ENCODE measurements at places on chromosomes 11 and 22.

DNA sequence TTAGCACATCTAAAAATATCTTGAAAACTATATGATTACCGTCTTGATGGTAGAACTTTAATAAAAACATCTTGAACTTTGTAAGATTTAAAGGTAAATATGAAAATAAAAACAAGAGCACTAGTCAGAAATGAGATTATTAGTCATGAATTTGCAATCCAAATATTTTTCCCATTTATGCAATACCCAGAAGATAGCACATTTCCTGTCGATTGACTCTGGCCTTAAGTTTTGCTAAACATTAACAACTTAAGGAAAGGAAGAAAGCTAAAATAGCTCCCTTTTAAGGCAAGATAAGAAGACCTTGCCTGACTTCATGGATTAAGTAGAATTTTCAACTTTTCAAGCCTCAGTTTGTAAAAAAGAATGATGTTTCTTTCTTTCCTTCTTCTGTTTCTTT, 1374.7 kb upstream of the RAG2 start:
- no peak for DNase-seq

GRCh38 chr22:48781868-48782267, 1045.8 kb downstream of the BRD1 start:
- DNase-seq = no peak

- DNase-seq = no peak
Measured at GRCh38 chr22:28013611-28014010, 94.6 kb upstream of the PITPNB start.

GRCh38 chr11:62719302-62719978, 7.8 kb downstream of the HNRNPUL2 start:
- no peak for DNase-seq

DNA sequence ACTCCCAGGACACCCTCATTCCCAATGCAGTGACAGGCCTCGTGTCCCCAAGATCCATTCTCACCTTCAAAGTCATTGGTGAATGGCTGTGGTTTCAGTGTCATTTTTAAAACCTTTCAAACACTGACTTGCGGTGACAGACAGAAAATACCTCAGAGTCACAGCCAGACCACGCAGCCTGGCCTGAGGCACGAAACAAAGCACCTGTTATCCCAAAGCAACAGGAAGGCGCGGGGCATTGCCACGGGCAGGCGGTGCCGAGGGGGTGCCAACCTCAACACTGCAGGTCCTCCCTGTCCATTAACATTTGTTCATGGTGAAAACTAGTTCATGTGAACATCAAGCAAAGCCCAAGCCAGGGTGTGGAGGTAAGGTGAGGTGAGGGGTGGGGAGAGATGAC, 38.2 kb downstream of the RPUSD4 start:
- DNase-seq = no peak

DNA sequence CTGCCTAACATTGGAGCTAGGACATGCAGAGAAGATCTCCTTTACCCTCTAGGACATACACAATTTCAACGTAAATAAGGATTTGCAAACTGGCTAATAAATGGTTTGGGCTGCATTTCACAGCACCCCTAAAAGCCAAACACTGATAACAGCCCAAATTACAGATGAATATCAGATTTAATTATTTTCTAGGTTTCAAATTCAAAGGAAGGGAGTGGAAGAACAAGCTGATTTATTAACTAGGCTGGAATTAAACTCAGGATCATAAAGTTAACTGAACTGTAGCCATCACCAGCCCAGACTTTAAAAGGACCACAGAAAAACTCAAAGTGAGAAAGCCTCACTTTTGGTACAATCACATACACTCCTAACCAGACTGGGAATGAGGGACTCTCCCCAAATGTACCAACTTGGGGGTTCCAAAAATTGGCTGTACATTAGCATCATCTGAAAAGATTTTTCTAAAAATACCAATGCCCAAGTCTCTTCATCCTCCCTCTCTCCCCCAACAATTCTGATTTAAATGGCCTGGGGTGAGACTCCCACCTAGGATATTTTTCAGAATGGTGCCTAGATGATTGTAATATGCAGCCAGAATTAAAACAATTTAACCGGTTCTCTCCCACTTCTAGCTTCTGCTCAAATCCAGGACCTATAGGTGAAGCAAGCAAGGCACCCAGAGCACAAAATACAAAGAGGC, 43.5 kb downstream of the SYTL2 start:
- no peak for DNase-seq

DNA sequence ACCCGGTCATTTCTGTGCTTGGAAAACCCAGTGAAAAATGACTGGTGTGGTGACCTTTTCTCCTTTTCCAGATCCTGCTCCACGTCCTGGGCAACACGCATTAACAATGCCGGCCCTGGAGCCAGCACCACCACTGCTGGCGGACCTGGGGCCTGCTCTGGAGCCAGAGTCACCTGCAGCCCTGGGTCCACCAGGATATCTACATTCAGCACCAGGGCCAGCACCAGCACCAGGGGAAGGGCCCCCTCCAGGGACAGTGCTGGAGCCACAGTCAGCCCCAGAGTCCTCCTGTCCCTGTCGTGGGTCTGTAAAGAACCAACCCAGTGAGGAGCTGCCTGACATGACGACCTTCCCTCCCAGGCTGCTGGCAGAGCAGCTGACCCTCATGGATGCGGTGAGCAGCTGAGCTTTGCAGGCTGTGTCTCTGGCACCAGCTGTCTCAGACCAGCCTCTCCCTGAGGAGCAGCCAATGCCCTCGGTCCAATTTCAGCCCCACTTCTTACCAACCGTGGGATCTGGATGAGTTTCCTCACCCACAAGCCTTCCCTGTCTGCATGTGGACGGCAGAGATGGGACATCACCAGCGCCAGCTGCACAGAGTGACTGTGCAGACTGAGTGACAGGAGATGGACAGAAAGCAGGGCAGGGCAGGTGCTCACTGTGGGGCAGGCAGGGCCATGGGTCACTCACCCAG, 1.9 kb downstream of the RGL4 start:
- peak; percentile 70 for DNase-seq

GRCh38 chr11:9747828-9748227, 84.0 kb downstream of the SWAP70 start:
- no peak for DNase-seq
